ENCODE measurements at places on chromosomes 1 and 21. TPM values are rescaled to one million over a fixed set of nuclear protein-coding genes. Genes with fewer than 3 reads are reported as not detected.

- no peak for DNase-seq
These were observed 402.0 kb downstream of the PCP4 start for GRCh38 chr21:40269239-40269638.

The MROH9 gene
- total RNA-seq, result 4.1 TPM

The VWA1 gene
- total RNA-seq, result 41.8 TPM

DNA sequence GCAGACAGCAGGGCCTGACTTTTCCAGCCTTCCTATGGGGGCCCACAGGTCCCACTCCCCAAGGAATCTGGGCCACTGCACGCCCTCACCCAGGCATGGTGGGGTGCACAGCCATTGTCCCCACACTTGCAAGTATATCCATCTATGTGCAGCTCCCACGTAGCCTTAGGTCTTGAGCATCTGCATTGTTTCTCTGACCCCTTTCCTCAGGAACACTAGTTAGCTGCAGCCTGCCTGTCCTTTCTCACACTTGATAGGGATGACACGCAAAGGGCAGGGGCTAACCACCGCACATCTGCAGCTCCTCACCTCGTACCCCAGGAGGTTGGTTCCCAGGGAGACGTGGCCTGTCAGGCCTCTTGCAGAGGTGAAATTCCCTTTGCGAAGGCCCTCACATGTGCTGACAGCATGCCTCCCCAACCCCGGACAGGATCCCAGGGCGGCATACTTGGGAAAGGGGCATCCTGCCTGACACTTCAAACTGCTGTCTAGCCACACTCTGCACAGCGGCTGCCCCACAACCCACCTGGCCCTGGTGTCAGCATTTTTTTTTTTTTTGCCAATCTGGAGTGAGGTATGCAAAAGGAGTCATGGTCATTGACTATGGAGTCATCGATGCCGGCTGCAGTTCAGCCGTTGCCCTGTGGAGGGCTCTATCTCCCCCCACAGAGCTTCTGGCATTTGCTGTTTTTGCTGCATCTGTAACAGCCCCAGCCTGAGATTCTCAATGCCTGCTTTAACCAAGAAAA, 5.0 kb downstream of the JMJD4 start:
- no peak for DNase-seq

The MLLT11 gene
- 0.46 TPM for total RNA-seq
